ENCODE measurements at places on chromosomes 11 and 22.
A peak's percentile ranks its signal among the peaks of the same experiment; 100 is the strongest.

DNA sequence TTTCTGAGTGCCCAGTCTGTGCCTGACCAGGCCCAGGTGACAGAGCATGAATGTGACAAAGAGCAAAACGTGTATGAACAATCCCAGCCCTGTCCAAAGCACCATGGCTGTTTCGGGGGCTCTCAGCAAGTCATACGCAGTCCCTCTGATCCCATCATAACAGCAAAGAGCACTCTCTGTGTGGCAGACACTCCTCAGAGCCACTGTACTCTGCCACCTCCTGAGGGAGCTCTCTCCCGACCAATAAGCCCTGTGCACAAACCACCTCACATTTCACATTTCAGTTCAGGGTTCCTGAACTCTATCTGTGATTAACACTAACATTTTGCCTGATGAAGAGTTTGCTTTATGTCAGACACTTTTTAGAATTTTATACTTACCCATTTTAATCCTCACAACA, 6.6 kb downstream of the DGCR2 start:
- no peak for DNase-seq

DNA sequence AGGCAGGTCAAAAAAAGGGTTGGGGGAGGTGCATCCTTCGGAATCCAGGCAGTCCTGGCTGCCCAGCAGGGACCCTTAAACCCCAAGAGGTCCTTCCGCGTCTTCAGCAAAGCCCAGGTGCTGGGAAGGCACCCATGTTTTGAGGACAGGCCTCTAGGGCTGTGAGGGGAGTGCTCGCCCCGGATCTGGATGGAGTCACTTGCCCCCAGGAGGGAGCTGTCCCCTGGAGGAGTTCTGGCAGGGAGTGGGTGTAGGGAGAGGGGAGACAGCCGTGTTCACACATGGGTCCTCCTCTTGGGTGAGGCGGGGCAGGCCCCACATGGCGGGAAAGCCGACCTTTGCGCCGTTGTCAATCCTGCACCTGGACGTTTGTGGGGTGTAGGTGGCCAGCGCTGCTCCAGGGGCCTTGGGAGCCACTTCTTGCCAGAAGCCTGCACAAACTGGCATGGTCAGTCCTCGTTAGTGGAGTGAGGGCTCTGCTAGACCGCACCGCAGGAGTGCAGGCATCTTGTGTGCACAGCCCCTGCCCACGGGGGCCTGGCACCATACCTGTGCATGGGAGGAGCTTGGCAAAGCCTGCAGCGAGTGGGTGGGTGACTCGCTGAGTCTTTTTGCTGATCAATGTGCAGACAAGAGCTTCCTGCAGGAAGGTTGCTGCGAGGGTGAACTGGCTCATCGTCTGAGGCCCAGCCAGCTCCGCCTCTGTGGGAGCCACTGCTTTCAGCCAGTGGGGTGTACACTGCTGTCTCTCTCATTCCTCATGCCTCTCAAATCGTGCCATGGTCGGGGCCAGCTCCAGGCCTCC, 16.0 kb downstream of the PPIL2 start:
- no peak for DNase-seq

DNA sequence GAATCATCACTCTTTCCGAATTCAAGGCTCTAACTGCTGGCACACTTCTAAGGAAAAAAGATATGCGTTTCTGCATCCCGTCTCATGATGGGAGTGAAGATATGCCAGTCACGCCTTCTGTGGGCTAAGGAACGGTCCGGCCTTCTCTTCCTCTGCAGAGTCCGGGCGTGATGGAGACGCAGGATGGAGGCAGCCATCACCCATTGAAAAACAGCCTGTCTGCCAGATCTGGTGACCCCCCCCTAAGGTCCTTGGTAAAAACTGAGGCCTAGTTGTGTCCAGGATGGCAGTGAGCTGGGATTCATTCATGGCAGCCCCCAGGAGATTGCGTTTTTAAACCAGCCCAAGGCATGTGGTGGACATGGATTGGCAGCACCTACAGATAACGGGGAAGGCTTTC, 6.9 kb upstream of the EFCAB6 start:
- no peak for DNase-seq

DNA sequence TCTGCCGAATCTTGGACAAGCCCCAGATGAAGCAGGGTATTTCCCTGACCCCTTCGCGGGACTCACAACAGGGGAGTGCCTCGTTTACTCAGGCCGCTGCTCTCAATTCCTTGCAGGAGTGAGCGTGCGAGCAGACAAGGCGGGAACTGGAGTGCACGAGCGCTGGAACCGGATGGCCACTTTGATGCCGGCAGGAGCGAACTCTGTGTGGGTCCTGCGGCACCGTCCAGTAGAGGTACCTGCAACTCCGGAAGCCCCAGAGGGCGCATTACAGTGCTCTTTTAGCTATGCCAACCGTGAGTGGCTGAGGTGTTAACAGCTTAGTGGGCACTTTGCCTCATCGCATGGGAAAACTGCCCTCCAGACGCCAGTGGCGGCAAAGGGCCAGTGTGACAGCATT, 182.3 kb upstream of the ANO3 start:
- DNase-seq: no peak

- DNase-seq: peak; percentile 42
Observed at GRCh38 chr11:112085822-112086421, 634 bp downstream of the TIMM8B start.

- DNase-seq: no peak
Observed at GRCh38 chr11:31819621-31820437, 8.7 kb upstream of the PAX6 start.

- no peak for DNase-seq
Observed at GRCh38 chr11:98600786-98601773, 419.7 kb upstream of the CNTN5 start.

DNA sequence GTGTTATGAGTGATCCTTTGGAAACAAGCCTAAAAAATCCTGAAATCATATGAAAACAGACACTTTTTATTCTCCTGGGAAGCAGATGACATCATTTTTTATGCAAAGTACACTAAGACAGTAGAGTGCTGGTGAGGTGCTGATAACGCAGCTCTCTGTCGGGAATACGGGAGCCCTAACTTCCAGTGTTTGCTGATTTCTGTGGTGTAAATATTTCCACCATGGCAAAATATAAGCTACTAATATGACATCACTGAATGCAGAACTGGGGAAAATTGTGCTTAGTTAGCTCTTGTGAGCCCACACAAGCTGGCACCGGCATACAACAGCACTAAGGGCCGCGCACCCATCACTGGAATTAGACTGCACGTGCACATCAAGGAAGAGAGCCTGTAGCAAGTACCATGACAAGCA, 82.6 kb downstream of the FAM76B start:
- peak; percentile 11 for DNase-seq

DNA sequence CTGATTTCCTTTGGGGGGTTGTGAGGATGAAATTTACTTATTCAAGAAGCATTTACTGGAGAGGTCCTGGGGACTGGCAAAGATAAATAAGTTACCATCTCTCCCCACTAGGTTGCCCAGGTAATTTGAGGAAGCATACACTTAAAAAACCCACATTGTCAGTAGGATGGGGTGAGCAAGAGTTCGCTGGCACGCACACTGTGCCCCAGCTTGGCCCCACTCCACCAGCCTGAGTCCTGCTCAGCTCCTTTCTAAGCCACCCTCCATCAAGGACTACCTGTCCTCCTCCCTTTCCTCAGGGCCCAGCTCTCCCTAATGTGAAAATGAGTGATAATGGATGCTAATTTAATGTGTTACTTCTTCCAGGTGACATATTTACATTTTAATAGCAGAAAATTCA, 216.5 kb upstream of the PLET1 start:
- DNase-seq: no peak

GRCh38 chr11:898540-899190, 11.9 kb downstream of the CHID1 start:
- peak; percentile 25 for DNase-seq

DNA sequence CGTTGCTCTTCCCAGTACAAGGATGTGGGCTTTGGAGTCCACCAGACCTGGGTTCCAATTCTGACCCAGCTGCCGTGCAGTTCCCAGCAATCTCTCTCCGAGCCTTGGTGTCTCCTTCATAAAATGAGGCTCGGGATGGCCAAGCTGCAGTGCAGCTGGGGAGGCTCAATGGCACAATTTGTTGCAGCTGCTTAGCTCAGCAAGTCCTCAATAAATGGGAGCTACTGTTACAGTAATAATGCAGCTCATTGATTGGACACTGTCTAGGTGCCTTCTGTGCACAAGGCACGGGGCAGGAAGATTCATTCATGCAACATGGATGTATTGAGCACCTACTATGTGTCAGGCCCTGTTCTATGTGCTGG, 37.1 kb downstream of the SHISAL1 start:
- no peak for DNase-seq

DNA sequence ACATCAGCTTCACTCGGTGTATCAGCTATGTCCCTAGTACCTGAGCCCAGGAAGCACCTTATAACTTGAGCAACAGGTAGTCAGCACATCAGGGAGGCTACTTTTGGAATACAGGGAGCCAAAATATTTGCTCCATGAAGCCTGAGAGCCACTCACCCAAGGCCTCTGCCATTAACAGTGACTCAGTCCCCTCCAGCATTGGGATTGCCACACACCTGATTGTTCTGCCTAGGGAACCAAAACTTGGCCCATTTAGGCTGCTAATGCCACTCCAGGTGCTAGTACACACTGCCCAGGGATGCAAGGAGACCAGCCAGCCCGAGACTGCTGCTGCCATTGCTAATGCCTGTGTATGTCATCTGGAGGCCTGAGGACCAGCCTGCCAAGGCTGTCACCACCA, 773.6 kb upstream of the TENM4 start:
- DNase-seq: no peak

GRCh38 chr11:59556917-59557348, 45.6 kb downstream of the OR4D9 start:
- DNase-seq: peak; percentile 52

- peak; percentile 55 for DNase-seq
Observed at GRCh38 chr11:47464483-47464882, 15.5 kb upstream of the RAPSN start.

- DNase-seq: no peak
Observed at GRCh38 chr11:67267188-67268080, 1.2 kb downstream of the GRK2 start.

DNA sequence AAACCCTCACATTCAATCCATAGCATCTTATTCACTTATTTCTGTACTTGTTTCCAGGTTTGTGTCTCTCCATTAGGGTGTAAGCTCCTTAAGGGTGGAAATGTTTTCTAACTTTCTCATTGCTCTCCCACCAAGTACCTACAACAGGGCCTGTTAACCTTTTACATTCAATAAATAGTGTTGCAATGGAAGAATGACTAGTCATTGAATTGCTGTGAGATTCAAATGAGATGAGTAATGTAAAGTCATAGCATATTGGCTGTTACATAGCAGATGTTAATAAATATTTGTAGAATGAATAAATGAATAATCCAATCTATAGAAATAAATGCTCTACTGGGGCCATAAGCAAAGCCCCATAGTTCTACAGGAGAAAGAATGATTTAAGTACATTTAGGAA, 75.4 kb upstream of the DDI1 start:
- peak; percentile 86 for DNase-seq

GRCh38 chr22:46158283-46158682, 8.0 kb downstream of the PPARA start:
- no peak for DNase-seq

DNA sequence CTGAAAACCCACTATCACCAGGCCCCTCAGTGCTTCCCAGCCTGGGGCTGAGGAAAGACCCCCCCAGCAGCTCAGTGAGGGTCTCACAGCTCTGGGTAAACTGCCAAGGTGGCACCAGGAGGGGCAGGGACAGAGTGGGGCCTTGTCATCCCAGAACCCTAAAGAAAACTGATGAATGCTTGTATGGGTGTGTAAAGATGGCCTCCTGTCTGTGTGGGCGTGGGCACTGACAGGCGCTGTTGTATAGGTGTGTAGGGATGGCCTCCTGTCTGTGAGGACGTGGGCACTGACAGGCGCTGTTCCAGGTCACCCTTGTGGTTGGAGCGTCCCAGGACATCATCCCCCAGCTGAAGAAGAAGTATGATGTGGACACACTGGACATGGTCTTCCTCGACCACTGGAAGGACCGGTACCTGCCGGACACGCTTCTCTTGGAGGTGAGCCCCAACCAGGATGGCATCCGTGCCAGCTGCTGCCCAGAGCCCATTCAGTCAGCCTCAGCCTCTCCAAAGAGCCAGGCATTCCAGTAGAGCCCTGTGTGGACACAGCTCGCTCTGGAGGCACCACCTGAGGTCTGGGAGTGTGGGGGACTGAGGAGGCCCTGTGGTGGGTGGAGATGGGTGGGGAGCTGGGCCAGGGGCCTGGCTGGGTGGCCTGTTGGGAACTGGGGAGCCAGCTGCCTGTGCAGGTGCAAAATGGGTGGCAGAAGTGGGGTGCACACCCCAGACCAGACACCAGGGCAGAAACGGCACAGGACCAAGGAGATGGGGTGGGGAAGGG, 22.4 kb upstream of the TXNRD2 start:
- DNase-seq: no peak

DNA sequence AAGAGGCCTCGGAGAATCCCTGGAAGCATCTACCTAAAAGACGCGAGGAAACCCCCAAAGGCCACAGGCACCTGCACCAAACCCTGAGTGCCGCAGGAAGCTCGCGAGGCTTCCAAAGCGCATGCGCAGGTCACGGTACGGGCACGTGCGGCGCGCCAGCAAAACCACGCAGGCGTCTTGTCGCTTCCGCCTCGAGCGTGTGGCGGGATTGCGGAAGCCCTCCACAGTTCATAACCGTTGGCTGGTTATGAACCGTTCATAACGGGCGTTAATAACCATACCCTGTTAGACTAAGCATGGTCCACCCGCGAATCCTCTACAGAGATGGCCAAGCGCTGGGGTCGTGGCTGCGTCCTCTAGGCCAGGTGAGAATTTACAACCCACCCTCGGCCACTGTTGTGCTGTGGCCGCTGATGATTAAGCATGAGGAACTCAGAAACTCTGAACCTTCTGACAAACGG, 46.4 kb downstream of the MORC2 start:
- DNase-seq: peak; percentile 53

GRCh38 chr11:13134886-13135285, 125.8 kb downstream of the RASSF10 start:
- DNase-seq: no peak

GRCh38 chr11:1257366-1257765, 34.5 kb downstream of the MUC5B start:
- no peak for DNase-seq

- no peak for DNase-seq
Observed at GRCh38 chr11:33182246-33182878, 21.1 kb upstream of the CSTF3 start.

DNA sequence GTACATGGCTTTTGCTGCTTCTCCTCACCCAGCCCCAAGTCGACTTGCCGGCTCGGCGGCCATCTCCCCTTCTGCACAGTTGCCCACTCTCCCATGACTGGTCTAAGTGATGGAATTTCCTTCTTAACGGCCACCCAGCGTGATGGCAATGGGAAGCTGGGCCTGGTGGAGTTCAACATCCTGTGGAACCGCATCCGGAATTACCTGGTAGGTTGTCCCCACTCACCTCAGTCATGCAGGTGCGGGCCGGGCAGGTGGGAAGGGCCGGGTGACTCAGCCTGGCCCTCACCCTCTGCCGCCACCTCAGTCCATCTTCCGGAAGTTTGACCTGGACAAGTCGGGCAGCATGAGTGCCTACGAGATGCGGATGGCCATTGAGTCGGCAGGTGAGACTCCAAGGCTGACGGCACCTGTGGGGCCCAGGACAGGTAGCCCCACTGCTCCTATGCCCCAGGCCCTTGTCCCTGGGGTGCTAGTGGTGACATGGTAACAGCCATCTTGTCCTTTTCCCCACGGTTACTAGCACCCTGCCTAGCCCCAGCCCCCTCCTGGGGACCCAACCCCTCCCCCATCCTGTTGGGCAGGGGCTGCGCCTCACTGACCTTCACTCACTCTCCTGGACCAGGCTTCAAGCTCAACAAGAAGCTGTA, 28.1 kb downstream of the CAPN1 start:
- DNase-seq: no peak

GRCh38 chr11:60899046-60899936, 7.1 kb downstream of the PRPF19 start:
- DNase-seq: peak; percentile 68
